Naive B cell (primary cell): ENCODE measurements at places on chromosomes 2 and 18. TPM values are rescaled to one million over a fixed set of nuclear protein-coding genes. Genes with fewer than 3 reads are reported as not detected.

The POTEI gene
- not detected for polyA plus RNA-seq

The PRSS56 gene
- polyA plus RNA-seq: not detected

The ALK gene
- not detected for polyA plus RNA-seq

The SCG2 gene
- polyA plus RNA-seq: not detected

The IL36A gene
- polyA plus RNA-seq: not detected

The ADAM23 gene
- 2.4 TPM for polyA plus RNA-seq

The CDH2 gene
- not detected for polyA plus RNA-seq

The SKA1 gene
- 0.93 TPM for polyA plus RNA-seq

The APOB gene
- polyA plus RNA-seq: not detected

GRCh38 chr2:69260666-69261065 is 126.4 kb downstream of the GFPT1 start:
- DNase-seq: no peak

GRCh38 chr2:53445383-53446070 is 322.1 kb upstream of the CHAC2 start:
- no peak for DNase-seq

- DNase-seq: no peak
Measured at GRCh38 chr2:1622521-1623200, 121.7 kb downstream of the PXDN start.

GRCh38 chr2:102758439-102758838 is 3.4 kb upstream of the TMEM182 start:
- no peak for DNase-seq

GRCh38 chr2:163716101-163716500 is 19.7 kb downstream of the FIGN start:
- DNase-seq: no peak

DNA sequence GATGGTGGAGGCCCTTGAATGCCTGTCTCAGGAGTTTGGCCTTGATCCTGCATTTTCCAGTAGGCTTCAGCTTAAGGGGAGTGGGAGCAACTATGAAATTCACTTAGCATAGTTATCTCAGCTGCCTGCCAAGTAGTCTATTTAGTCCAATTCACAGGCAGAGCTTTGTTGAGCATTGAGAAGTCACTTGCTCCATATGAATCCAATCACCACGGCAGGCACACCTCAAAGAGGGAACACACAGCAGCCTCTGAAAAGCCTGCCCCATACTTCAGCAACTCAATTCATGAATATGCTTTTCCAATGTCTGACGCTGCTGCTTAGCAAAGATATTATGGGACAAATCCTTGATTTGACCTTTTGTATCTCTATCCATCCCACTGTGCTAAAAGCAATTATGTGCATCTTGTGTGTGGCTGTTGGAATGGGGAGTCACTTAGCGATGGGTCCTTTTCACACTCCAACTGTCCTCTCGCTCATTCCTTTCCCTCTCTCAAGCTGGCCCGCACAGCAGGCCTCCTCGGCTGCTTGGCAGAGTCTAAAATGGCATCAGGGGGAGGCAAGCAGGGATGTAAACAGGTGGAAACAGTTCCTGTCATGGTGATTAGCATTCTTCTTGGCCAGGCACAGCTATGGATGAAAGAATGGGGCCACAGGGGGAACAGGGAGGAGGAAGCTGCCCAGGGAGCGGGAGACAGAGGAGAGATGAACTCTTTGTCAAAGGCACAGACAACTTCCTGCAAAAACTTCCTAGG is 56.0 kb upstream of the LRPPRC start:
- DNase-seq: no peak

DNA sequence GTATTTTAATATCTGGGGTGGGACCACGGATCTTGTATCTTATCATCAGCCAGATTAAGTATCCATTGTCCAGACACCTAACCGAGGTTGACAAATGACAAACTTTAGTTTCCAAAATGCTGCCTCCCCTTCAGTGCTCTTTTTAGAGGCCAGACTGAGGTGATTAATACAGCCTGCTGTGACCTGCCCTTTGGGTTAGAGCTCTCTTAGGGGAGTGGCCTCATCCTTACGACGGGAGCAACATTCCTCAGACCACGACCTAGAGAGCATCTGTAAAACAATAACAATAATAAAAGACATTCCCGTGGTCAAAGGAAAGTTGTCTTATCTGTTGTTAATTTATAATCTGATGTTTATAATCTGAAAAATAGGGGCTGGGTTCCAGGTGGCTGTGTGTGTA is 405.3 kb downstream of the LPIN1 start:
- DNase-seq: no peak

DNA sequence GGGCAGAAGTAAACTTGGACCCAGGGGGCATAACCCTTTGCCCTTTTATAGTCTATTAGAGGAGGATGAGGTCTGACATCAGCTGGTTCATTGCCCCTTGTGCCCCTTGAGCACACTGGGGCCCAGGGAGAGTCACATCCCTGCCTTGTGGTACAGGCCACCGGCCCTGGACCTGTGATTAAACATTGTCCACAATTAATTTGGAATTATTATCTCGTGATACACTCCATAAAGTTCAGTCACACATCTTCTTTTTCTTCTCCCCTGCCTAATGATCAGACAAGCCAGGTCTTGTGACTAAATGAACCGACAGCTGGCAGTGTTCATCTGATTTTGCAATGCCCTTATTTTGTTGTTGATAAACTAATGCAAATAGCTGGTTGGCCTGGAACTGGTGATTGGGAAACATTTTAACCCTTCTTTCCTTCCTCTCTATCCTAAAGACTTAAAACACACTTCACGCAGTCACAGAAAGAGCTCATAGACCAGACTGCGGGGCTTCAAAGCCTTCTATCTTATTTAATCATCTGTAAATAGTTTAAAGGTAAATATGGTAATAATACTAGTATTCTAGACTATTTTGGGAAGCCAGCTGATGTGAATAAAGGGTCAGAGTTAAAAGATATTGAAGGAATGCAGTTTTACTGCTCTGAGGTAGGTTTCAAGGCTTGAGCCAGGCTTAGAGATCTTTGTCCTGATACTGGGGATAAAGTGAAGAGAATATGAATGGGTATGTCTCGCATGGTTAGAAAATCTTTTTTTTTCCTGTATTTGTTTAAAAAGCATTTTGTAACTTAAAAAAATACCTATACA is 13.4 kb downstream of the IL1R1 start:
- DNase-seq: no peak

DNA sequence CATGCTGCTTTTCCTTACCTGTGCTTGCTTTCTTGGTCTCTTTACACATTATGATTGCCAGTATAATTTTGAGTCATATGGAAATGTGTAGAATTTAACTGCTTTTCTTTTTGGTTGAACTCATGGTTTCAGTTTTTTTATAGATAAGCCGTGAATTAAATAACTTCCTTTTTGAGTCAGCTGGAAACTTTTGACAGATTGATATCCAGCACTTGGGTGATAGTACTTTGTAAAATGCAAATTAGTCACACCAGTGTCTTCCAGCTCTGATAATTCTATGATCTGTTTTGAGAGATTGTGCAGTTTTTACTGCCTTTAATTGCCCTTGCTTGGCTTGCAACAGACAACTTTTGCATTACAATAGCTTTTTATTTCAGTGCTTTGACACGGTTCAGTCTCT is 86.4 kb downstream of the NCOA1 start:
- no peak for DNase-seq

- no peak for DNase-seq
Measured at GRCh38 chr2:110883406-110883805, 151.0 kb downstream of the ACOXL start.

- no peak for DNase-seq
Measured at GRCh38 chr2:36337354-36337753, 18.2 kb upstream of the CRIM1 start.

GRCh38 chr2:68185541-68186164 is 28.0 kb downstream of the PNO1 start:
- DNase-seq: peak; percentile 61

- no peak for DNase-seq
Measured at GRCh38 chr2:2826621-2827020, 495.5 kb upstream of the MYT1L start.

GRCh38 chr18:48336332-48336731 is 72.9 kb downstream of the ZBTB7C start:
- DNase-seq: no peak

DNA sequence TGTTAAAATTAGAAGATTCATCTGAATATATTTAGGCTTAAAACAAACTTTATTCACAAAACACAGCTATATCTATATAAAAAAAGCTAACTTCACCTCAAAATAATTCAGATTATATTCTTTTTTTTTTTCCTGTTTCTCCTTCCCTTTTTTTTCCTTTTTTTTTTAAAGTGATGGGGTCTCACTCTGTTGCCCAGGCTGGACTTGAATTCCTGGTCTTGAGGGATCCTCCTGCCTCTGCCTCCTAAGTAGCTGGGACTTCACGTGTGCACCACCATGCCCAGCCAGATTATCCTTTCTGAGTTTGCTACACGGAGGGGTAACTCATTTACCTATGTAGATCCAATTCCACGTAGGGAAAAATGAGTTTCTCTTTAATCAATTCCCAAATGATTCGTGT is 3.8 kb downstream of the IDH1 start:
- DNase-seq: no peak

DNA sequence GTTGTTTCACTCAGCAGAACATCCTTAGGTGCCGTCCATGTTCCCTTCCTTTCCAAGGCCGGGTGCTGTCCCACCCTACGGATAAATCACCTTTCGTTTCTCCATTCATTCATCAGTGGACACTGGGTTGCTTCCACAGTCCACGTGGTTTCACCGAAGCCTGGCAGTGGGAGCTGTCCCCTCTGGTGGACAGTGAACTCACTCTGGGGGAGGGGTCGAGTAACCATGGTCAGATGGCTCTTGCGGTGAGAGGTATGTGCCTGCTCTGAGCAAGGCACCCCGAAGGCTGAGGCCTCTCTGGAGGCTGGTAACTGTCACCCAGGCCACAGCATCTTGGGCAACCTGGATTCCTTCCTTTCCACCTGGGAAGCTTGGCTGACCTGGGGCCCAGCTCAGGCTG is 61.5 kb upstream of the TWIST2 start:
- no peak for DNase-seq

- DNase-seq: peak; percentile 50
Measured at GRCh38 chr2:217798743-217799562, 203.8 kb downstream of the TNS1 start.

DNA sequence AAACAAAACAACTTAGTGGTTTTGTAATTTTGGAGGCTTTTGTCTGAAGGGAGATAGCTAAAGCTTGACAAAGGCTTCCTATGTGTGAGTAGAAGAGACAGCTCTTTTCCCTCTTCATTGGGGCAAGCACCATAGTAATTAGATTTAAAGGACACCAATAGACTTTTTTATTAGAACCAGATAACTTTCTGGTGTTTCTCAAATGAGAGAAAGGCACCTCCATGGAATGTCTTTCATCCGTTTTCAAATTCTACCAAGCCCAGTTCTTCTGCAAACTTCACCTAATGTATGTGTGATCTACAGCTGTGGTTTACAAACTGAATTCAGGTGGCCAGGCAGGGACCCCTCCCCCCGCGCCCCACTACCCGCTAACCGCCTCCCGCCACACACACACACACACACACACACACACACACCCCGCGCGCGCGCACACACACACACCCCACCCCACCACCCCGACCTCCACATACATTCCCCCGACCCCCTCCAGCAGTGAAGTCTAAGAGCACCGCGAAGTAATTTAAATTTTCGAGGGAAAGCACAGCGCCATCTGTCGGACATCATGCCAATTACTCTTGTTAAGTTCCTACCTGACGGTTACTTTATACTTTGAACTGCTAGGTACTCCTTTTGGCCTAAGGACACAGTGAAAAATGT is 31.6 kb upstream of the PPP1R1C start:
- peak; percentile 39 for DNase-seq

- no peak for DNase-seq
Measured at GRCh38 chr2:128091726-128092080, 703 bp downstream of the UGGT1 start.

GRCh38 chr2:123073956-123074355 is 951.1 kb upstream of the CNTNAP5 start:
- DNase-seq: no peak

GRCh38 chr18:37598966-37599896 is 33.6 kb upstream of the CELF4 start:
- DNase-seq: no peak

DNA sequence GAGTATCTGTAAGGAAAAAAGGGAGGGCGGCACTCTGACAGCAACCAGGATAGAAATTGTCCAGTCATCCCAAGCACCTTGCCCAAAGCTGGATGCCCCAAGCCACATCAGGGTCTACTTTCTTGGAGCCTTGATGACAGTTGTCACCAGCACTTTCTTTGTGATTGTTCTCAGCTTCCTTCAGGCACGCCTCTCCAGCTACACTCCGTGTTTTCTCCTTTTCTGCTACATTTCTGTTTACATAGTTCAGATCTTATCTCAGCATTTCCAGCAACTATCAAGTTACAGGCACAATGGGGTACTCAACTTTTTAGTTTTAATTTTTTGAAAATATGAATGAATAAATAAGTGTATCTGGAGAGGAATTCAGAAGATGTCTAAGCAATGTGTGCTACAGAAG is 115.3 kb upstream of the CELF4 start:
- no peak for DNase-seq

GRCh38 chr2:106885971-106886915 is at the start of gene ST6GAL2:
Gene ST6GAL2 (minus strand): TSS chr2:106886167. CDS start chr2:106843977, 42,190 bp downstream.
- DNase-seq: no peak

DNA sequence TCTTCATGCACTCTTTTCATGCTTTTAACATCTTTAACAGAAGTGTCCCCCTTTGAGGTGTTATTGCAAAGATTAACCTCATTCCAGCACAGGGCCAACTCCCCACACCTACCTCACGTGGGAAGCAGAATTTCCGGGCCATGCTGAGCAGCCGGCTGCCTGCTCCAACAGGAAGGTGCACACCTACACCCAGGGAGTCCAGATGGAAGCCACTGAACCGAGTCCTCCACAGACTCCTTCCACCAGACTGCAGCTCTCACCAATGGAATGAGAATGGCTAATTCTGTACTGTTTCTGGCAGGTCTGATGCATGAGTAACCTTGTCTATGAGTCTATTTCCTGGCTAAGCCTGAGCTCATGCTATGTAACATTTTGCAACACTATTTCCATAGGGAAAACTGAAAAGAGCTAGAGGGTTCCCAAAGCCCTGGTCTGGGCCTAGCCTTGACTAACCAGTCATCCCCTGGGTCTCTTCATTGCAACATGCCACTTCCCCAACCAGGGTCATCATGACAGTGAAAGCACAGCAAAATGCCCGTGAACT is 11.0 kb downstream of the ERFE start:
- DNase-seq: no peak

DNA sequence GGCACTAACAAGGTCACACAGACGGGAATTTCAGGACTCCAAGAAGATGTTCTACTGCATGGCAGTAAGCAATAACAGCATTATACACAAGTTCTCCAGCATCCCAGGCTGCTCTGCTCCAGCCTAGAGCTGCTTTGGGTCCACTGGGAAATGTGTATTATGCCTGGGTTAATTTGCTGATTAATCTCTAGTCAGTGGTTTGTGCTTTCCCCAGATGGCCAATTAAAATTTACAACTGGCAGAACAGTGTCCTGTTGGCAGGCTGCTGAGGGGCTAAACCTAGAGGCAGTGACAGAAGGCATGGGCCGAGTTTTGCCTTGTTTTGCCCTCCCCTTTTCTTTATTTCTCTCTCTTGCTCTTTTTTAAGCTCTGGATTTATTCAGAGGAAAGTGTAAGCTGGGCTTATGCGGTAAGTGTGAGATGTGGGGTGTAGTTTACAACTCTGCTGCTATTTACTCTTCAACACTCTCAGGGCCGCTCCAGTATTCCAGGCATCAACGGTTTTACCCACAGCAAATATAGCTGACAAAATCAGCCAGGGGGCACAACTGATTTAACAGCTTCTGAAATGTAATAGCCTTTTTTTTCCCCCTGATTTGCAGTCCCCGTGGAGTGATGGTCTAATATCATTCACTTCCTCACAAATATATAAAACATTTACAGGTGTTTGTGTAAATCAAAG is 348.0 kb downstream of the GPD2 start:
- DNase-seq: no peak

GRCh38 chr2:203330434-203330833 is 2.2 kb downstream of the ABI2 start:
- no peak for DNase-seq
